ENCODE measurements at places on chromosomes 7 and 10.
A peak's percentile ranks its signal among the peaks of the same experiment; 100 is the strongest.

DNA sequence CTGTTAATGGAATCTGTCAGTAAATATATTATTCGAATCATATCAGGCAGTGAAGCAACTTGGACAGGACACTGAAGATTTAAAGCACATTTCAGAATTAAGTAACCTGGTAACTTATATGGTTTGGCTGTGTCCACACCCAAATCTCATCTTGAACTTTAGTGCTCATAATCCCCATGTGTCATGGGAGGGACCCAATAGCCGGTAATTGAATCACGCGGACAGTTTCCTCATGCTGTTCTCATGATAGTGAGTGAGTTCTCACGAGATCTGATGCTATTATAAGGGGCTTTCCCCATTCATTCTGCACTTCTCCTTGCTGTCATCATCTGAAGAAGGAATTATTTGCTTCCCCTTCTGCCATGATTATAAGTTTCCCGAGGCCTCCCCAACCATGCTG lies 83.2 kb upstream of the COL1A2 start:
- no peak for DNase-seq

DNA sequence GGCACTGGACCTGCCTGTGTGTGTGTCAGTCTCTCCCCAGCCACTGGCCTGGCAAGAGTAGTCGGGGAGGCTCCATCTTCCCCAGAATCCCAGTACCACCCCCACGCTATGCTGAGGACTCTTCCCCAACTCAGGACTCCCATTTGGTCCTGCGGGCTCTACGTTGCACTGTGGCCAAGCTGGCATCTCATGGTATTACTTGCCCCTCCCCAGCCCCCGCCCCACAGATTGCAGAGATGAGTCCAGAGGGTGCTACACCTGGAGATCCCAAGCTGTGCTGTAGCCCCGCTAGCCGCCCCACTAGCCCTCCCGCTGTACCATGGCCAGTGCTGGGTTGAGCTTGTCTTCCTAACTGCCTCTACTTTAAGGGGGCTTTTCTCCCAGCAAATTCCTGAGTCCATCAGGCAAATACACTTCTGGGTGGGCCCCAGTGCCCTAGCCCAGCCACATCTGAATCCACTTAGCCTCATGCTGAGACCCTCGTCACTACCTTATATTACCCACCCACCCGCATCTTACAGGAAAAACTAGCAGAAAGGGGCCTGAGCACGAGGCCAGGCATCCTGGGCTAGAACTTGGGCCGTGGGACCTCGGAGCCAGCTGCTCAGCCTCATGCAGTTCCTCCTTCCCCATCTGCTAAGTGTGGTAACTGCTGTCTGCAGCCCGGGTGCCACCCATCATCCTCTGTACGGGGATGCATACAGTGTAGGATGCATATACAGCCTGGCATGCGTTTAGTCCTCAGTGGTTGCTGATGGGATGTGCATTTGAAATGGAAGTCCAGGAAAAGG lies 65.8 kb upstream of the CACUL1 start:
- no peak for DNase-seq

GRCh38 chr10:10205906-10206305 lies 811.8 kb upstream of the CELF2 start:
- no peak for DNase-seq

DNA sequence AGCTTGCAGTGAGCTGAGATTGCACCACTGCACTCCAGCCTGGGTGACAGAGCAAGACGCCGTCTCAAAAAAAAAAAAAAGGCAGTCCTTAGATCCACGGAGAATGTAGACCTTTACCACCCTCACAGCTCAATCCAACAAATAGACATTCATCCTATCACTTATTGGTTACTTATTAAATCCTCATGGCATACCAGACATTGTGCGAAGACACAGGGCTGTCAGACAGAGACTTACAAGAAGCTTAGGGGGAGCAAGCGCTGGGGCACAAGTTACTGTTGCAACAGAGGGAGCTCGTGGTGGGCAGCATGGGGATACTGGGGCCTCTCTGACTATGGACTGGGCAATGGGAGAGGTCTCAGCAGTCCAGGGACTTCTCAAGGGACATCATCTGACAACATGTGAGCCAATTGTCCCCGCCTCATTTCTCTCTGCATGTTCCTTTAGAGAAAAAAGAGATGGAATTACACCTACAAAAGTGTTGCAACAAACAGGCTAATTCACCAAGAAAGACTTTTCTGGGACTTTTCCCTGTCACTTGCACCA lies 82.8 kb upstream of the TNS3 start:
- DNase-seq = no peak

DNA sequence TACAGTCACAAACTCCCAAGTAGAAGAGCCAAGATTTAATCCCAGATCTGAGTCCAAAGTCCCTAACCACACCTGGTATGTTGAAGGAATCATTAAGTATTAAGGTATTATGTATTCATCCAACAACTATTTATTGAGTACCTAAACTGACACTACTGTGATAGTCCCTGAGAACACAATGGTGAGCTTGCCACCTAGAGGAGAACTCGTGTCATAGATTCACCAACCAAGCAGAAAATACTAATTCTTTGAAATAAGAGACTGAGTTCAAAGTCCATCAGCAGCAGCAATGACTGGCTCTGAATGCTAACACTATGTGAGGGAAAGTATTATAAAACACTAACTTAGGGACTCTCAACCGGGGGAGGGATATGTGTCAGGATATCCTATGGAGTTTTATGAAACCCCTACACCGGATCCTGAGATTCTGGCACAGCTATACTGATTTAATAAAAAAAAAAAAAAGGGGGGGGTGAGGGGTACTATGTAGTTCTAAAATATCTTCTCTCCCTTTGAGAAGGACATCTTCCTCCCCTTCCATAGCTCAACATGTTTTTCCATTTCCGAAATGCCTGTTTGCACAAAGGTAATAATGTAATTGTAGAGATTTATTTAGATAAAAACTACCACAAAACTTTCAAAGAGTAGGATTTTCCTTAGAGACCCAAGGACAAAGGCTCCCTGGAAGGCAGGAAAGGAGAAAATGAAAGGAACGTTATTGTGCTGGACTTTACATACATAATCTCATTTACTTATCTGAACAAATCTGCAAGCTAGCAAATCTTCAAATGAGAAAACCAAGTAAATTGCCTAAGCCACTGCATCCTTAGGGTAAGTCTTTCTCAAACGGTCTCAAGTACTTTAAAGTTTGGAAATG lies 1.6 kb downstream of the NCOA4 start:
- DNase-seq = peak; percentile 18

- no peak for DNase-seq
Measured at GRCh38 chr10:98959379-98959778, 276.3 kb downstream of the HPSE2 start.

- no peak for DNase-seq
Measured at GRCh38 chr7:80311313-80311712, 176.7 kb downstream of the GNAI1 start.

DNA sequence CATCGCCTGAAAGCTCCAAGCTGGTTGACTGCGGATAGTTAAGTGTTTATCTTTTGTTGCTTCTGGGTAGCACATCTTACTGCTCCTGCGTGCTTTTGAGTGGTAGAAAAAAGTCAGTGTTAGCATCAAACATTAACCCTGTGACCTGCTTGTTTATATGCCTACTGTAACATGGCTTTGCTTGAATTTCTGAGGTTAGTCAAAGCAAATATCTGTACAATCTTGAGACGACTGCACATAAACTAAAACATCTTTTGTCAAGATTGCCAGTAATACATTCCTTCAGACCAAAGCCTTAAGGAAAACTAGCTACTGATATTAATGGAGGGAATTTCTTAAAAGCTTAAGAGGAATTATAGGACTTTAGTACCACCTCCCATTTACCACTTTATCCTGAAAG lies 163.7 kb downstream of the BAMBI start:
- no peak for DNase-seq

DNA sequence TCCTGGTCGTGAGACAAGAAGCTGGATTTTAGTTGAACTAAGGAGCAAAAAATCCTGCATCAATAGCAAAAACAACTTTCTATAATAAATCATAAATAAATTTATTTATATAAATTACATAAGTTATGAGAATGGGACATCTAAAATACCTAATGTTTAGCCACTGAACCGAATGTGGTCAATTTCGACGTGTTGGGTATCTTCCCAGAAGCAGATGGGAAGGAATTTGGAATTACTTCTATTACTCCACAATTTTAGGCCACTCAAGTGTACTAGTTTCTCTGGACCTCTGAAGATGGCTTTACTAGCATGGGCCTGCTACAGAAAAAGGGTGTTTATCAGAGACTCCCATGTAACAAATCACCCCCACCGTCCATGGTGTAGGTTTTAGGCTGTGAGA lies 172.0 kb downstream of the PRPF18 start:
- no peak for DNase-seq

- no peak for DNase-seq
Measured at GRCh38 chr10:83678850-83679249, 460.5 kb upstream of the GHITM start.

DNA sequence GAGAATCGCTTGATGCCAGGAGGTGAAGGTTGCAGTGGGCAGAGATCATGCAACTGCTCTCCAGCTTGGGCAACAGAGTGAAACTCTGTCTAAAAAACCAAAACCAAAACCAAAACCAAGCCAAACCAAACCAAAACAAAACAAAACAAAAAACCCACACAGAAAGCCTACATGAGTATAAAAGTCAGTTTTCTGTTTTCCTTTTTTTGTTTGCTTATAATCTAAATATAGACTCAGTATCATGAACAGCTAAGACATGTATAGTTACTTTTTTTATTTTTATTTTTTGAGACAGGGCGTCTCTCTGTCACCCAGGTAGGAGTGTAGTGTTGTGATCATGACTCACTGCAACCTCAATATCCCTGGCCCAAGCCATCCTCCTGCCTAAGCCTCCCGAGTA lies 16.8 kb upstream of the MTPN start:
- no peak for DNase-seq

DNA sequence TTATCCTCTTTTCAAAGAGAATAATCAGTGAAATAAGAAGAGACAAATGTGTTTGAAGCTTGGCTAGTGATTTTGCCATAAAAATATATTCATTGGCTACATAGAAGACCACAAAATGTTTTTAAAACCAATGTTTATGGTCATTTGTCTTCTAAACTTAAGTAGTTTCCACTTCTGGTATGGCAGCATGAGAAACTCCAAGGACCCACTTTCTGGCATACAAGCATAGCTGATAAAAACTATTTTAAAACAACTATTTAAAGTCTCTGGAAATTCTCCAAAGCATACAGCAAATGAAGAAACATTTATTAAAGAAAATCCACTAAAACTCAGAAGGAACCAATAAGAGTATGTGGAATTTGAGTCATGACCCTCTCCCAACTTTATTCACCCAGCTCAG lies 89.2 kb upstream of the TOMM7 start:
- no peak for DNase-seq

GRCh38 chr10:1519391-1519790 lies 217.9 kb downstream of the ADARB2 start:
- DNase-seq = no peak
